ENCODE measurements at places on chromosomes 4 and X.

DNA sequence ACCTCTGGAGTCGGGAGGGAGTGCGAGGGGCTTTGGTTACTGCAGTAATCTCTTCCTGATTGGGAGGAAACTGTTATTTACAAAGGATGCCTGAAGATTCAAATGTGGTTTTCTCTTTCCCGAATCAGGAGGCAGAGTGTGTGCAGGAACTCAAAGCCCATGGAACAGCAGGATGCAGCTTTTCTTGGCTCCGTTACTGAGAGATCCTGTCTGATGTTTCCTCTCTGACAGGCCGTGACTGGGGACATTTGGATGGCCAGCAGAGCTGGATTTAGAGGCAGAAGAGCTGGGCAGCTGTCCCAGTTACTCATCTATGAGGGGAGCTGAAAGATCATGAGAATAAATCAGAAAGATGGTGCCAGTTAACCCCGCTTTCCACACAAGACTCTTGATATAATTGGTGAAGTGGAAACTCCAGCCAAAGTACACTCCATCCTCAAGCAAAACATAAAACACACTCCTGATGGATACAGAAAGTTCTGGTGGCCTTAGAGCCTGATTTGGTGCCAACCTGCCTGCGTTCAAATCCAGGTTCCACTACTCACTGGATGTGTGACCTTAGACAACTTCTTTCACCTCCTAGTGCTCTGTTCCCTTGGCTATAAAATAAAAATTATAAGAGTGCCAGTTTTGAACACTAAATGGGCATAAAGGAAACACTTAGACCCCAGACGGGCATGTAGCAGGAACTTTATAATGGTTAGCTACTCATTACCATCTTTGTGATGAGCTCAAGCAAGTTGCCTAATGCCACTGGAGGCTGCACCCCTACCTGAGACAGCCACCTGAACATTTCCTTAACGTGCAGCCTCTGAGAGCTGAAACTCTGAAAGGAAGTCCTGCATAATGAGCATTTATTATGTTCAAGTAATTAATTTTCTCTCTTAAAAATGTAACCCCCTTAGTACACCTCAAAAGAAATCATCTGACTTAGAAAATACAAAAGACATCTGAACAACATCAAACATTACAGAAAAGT is 349.0 kb upstream of the GATB start:
- DNase-seq = no peak

DNA sequence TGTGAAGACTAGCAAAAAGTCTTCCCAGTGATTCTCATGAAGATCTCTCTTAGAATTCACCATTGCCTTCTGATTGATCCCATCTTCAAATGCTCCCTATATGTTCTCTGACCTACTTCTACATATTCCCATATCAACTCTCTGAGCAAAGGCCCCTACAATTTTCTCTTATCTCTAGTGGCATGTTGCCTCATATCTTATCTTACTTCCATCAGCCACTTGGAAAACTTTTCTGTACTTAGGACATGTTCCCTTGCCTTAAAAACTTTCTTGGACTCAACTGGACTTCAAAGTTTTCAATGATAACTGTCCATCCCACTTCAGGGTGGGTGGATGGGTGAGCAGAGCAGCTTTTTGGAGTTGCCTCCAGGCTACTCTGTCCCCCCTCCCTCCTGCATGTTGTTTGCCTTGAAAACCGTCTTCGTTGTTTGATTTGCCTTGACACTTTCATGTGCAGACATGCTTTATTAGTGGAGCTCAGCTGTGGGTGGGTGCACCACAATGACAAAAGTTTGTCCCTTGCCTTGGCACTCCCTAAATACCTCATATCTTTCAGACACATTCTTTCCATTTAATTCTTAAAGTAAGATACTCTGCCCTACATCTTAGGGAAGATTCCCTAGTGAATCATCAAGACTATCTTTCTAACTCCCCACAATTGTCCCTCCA is 18.3 kb upstream of the USP27X start:
- no peak for DNase-seq

DNA sequence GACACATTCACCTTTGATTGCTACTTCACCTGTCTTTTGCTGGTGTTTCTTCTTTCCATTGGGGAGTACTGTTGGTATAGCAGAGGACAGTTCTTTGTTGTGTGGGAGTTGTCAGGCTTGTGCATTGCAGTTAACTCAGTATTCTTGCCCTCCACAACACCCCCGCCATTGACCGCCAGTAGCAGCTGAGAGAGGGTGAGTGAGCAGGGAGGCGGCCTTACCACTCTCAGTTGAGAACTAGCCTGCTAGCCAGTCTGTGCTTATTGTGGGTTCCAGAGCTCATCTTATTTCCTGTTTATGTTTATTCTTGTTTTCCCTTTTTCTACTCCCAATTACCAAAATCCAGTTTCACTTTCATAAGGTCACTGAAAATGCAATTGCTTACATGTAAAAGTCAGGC is 52.2 kb downstream of the STIM2 start:
- no peak for DNase-seq

- no peak for DNase-seq
Observed at GRCh38 chr4:99724067-99724466, 66.4 kb upstream of the C4orf54 start.

DNA sequence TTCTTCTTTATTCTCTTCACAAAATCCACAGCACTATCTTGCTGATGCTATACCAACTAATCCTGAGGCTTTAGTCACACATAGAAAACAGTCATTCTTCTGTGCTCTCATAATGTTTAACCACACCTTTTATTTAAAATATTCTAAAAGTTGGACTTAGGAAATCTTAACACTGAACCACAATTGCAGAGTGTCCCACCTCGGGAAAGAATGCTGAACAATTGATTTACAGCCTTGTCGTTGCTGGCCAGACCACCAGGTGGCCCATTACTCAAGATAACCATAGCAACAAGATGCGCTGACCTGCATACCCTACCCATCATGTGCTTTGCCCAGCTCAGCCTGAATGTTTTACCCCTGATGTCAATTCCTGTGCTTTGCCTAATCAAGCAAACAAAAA is 100.8 kb downstream of the ARSJ start:
- peak; percentile 46 for DNase-seq

- DNase-seq = no peak
Observed at GRCh38 chr4:128658214-128658631, 151.3 kb upstream of the JADE1 start.

DNA sequence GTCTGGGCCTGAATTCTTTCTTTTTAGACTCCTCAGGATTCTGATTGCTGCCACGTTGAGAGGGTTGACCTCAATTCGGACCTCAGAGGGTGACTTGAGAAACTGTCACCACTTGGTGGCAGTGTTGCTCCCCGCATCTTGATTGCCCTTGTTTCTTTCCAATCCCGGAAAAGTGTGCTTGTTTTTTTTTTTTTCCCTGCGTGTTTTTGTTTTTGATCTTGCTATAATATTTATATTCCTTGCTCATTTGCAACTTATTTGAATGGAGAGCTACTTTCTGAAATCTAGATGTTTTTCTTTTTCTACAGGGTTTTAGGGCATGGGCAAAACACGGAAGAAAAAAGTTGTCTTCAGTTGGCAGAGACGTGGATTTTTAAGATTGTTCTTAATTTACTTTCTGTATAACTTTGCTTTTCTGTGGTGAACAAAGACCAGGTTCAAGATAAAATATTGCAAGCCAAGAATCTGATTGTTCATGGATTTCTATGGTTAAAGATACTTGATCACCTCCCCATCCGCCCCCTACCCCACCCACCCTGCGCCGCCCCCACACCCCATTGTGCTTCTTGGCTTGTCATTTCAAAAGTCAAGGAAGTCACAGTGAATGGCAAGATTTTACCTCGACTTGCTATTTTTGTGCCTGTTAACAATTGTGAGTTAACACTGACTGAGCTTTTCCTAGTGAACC is 102.0 kb downstream of the PTTG2 start:
- DNase-seq = peak; percentile 78

DNA sequence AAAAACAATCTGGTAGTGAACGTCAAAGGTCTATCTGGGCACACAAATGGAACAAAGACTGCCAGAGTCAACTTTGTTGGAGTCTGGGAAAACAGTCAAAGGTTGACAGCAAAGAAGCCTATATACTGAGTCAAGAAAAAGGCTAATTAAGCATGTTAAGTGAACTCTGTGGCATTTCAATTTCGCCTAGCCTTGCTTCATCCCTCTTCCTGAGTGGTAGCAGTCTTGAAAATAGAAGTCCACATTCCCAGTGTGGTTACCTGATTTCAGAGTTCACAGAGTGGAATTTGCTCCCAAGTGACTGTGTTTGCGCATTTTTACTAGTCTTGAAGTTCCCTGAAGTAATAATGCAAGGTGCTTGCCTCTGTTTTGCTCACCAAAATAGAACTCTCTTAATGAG is 760.0 kb downstream of the FSTL5 start:
- DNase-seq = no peak

DNA sequence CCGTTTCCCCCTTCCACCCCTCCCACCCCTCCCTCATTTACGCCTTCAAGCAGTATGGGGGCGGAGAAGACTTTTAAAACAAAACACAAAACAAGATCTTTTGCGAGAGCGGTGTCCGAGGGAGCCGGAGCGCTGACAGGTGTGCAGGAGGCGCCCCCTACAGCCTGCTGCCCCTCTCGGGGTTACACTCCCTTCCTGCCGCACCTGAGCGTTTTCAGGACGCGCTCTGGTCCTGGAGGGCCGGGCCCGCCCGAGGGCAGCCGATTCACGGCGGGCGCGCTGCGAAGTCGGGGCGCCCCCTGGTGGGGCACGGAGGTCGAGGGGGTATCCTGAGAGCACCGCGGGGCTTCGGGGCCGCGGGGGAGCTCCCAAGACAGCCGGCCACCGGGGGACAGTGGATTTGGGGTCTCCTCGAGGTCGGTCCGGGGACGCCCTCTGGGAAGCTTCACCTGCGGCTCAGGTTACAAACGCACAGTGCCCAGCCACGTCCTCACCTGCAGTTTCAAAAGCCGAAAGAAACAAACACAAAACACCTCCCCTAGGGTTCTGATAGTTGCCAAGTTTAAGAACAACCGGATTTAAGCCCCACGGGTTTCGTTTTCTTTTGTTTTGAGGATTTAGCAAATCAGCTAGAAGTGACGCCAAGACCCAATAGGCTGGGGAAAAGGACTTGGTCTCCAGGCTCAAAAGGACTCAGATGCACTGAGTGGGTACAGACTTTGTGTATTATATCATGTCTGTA is 8.0 kb upstream of the NEUROG2 start:
- peak; percentile 94 for DNase-seq

DNA sequence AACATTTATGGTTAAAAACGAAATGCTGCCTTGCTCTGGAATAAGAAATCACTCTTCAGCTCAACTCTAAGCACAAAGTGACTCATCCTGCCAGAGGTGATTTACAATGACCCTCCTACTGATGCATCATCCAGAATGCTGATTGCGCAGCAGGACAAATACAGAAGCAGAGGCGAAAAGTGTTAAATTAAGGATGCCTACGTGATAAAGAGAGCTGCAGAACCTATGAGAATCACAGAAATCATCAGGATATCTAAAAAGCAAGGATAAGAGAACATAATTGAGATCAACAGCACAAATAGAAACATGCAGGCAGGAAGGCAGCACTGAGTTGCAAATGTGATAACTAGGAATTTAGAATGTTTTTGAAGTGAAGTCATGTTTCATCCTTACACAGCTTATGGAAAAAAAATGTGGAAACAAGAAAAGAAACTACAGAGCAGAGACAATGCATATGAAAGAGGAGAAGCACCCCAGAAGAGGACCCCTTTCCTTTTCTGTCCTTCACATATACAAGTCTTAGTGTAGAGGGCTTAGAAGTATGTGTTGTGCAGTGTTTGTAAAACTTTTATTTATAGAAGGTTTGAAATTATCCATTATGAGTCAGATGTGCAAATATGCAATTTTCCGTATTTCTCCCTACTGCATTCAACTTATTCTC is 188.4 kb downstream of the SLC7A11 start:
- no peak for DNase-seq

DNA sequence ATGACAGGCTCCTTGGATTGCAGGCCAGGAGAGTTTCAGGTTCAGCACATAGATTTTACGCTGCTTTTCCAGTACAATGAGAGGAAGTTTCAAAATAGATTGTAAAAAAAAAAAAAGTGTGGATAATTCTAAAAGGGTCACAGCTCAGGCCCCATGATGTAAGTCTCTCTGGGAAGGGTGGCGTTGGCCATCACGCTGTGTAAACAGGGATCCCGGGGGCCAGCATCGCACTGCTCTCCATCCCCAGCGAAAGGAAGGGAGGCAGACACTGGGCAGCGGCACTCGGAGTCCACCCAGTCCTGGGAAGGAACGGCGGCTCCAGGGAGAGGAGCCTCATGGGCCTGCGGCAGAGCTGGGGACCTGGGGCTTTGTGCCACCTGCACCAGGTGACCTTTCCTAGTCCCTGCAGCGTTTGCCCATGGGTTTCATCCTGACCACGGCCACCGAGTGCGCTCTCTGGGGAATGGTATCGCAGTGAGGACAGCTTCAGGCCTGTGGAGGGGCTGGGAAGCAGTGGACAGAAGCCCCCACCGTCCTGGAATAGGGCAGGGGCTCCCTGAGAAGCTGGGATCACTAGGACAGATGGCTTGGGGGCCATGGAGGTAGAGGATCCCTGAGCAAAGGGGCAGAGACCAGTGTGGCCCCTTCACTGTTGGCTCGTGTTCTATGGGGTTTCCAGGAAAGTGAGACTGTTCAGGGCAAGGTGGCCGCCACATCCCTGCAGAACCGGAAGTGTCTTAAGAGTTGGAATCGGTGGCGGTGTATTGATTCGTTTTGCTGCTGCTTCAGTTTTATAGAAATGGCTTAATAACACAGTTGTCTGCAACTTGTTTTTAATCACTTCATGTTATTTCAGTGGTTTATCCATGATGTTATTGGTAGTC is 38.9 kb downstream of the RGS12 start:
- no peak for DNase-seq

DNA sequence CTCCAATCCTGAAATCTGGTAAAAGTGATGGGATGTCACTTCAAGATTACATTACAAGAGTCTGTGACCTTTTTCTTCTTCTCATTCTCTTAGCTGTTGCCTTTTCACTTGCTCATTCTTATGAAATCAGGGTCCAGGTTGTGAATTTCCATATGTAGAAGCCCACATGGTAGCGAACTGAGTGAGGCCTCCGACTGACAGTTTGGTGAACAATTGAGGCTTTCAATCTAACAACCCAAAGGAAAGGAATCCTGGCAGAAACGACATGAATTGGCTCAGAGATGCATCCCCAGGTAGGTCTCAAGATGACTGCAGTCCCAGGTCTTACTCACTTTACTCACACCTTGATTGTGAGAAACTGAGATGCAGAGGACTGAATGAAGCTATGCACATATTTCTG is 203.4 kb upstream of the FAT4 start:
- DNase-seq = peak; percentile 27

DNA sequence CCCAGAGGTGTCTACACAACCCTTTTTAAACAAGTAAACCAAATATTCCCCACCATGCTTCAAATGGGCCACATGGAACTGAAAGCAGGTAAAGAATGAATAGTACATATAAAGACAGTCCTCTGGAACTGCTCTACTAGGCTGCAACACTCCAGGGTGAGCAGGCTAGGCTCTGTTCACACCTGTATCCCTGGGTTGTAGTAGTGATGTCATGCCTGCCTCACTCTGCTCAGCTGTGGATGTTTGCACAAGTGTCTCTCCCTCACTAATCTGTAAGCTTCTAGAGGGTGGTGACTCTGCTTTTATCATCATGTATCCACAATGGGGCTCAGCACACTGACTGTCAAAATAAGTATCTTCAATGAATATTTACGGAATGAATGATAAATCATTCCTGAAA is 20.4 kb downstream of the LEF1 start:
- no peak for DNase-seq

- no peak for DNase-seq
Observed at GRCh38 chrX:69024931-69025330, 140.3 kb downstream of the PJA1 start.
